ENCODE measurements at places on chromosomes 13 and 19.
A peak's percentile ranks its signal among the peaks of the same experiment; 100 is the strongest.

- DNase-seq = no peak
Measured at GRCh38 chr13:100338275-100338674, 249.4 kb downstream of the PCCA start.

GRCh38 chr19:1768248-1768647 is 14.9 kb downstream of the ONECUT3 start:
- peak; percentile 93 for DNase-seq

GRCh38 chr13:100542826-100543156 is 45.8 kb downstream of the GGACT start:
- no peak for DNase-seq

- DNase-seq = no peak
Measured at GRCh38 chr19:50791594-50792271, 1.5 kb downstream of the ACP4 start.

GRCh38 chr13:98171900-98172589 is 5.0 kb downstream of the RNF113B start:
- DNase-seq = no peak

GRCh38 chr19:9498183-9498902 is at the start of gene ZNF560:
ZNF560 (minus strand) TSS chr19:9498616; CDS start chr19:9475313, 23,303 bp downstream.
- peak; percentile 59 for DNase-seq

Measured in WTC11 (cell line).